ENCODE measurements at places on chromosomes 1 and 21.
A peak's percentile ranks its signal among the peaks of the same experiment; 100 is the strongest.

- DNase-seq: no peak
These were observed 1.1 kb upstream of the ABCD3 start for GRCh38 chr1:94416901-94417727.

- peak; percentile 12 for DNase-seq
These were observed 14.1 kb upstream of the DEGS1 start for GRCh38 chr1:224168859-224169380.

DNA sequence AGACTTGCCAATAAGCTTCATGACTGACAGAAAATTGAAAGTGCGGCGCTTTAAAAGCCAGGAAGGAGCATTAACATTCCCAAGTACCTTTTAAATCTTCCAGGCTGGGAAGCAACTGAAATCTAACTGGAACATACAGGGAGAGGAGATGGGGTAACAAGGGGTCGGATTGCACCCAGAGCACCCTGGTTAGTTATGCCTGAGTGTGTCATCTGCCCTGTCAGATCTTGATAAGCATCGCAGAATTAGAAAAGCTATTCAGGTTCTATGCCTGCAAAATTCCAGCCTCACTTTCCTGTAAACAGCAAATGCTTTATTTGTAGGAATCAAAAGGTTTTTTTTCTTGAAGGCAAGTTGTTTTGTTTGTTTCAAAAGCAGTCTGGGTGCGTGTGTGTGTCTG is 58.5 kb downstream of the SERBP1 start:
- DNase-seq: no peak

DNA sequence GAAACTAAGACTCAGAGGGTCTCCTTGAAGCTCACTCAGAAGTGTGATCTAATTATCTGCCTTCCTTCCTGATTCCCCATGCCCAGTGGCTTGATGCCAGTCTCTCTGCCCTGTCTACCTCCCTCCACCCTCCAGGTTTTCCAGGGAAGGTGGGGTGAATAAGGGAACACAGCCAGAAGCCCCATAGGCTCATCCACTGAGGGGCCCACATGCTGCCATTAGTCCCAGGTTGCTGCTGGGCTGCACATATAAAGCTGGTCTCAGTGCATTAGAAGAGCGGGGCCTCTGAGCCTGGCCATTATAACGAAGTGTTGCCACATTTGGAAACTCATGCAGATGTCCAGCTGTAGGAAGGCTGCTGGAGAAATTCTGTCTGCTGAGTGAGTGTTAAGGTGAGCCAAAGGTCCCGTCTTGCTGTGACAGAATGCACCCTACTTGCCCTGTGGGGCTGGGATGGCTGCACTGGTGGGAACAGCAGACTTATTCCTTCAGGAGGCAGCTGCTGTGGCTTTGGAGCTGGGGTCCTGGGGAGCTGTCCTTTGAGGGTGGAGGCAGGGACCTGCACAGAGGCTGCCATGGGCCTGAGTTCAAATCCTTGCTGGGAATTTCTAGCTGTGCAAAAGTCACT is 2.9 kb downstream of the ADORA1 start:
- no peak for DNase-seq

DNA sequence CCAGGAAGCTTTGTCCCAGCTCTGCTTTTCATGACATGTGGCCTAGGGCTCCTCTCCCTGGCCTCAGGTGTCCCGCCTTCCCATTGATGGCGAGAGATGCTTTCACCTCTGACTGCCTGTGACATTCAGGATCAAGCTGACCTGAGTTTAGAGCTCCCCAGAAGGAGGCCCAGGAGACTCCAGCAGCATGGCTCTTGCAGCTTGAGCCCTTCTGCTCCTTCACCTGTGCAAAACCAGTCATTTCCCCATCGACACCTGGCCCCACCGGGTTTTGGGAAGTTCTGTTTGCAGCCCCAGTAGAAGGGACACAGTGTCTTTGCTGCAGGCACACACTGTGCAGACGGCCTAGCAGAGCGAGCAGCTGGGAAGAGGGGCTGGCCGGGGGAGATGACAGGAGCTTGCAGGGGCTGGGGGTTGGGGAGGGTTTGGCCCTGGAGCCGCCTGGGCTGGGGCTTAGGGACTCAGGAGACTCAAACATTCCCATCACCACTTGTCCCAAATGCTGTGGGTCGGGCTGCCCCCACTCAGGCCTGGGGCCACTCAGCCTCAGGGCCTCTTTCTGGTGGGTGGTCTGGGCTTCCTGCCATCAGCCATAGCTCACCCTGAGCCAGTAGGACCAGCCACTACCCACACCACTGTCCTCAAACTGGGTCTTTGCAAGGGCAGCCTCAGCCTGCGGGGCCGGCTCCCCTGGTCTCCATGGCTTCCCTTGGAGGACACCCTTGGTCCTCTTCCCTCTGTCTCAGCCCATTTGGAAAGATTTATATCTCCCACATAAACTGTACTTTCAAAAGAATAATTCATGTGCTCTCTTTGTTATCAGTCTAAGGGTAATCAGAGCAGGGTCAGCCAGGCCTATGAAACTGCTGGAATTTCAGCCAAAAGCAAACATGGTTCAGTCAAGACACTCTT is 3.8 kb upstream of the EDN2 start:
- DNase-seq: no peak

DNA sequence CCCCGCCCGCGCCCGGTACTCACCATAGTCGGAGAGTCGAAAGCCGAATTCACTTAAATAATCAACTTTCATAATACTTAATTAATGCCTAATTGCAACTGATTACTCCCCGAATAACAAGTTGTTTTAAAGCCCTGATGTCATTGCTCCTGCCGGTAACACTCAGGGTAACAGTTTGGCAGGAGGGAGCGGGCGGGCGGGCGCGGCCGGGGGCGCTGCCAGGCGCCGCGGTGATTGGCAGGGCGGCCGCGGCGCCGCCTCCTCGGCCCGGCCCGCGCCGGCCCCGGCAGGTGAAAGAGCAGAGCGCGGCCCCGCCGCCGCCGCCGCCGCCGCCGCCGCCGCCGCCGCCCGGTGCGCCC is 102.2 kb downstream of the CASZ1 start:
- no peak for DNase-seq

DNA sequence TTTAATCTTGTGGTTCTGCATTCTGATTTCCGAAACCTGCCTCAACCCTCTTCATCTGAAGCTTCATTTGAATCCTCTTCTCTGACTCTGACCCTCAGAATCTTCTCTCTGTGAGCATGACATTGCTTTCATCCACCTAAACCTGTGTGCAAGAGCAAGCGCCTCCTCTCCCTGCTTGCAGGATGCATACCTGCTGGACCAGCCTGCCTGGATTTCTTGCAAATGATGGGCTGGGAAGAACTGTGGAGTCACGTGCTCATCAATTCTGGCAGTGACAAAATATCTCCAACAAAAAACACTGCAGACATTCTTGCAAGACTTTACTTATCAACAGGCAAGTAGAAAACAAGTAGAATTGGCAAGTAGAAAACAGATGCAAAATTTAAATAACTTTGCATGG is 20.8 kb upstream of the SLC35F3 start:
- no peak for DNase-seq

DNA sequence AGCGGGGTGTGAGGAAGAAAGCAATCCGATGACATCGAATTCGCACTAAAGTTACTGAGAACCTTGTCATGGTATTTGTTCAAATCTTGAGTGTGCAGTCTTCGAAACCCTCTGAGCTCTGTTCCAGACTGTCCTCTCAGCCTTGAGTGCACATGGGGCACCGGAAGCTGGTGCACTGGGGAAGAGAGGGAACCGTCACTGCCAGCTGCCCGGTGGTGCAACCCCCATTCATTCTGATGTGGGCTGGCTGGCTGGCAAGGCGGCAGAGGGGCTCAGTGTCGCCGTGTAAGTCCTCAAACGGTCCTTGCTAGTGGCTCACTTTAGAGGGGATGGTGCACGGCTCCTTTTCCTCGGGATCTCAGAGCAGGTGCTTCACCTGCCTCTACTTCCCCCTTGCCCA is 137.4 kb downstream of the KIF26B start:
- DNase-seq: no peak

DNA sequence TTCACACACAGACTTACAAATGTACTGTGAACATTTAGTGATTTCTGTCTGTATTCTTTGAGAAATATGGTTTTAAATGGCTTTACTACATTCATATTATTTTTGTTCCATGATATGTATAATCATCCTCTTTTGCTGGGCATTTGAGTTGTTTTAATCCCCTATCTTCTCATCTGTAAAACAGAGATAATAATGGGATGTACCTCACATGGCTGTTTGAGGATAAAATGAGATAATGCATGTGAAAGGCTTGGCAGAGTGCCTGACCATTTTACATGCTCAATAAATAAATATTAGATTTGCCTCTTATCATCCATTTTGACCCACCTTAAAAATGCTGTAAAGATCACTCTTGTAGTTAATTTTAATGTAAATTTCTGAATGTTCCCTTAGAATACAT is 197.2 kb downstream of the C1orf94 start:
- no peak for DNase-seq

DNA sequence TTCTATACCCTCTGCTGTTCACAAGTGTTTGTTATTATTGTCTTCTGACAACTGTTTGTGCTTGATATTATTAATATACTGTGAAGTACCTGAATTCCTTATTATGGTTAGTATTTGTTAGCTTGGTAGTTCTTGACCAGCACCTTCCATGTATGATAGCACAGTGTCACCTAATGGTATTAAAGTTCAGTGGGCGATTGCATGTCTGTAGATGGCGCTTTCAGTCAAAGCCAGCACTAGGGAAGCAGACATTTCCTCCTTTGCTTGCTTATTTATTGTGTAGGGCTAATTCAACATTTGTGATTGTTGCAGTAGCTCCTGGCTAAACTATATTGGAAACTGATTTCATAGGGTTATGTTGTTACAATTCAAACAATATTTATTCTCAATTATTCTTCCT is 218.0 kb downstream of the ZP4 start:
- DNase-seq: no peak

GRCh38 chr21:31558189-31558961 is 101.1 kb upstream of the SOD1 start:
- DNase-seq: no peak

DNA sequence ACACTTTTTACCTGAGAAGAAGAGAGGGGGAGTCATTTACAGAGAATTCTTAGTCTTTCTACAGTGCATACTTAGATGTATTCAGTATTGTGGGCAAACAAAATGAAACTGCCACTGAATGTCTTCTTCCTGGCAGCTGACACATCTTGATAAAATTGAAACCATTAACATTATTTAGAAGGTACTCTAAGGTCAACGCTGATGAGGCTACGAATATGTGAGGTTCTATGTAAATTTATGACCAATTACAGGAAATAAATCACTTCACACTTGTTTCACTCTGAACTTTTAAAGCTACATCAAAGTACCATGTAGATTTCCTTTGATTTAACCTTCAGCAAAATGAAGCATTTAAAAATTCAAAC is 51.3 kb upstream of the GFI1 start:
- no peak for DNase-seq

DNA sequence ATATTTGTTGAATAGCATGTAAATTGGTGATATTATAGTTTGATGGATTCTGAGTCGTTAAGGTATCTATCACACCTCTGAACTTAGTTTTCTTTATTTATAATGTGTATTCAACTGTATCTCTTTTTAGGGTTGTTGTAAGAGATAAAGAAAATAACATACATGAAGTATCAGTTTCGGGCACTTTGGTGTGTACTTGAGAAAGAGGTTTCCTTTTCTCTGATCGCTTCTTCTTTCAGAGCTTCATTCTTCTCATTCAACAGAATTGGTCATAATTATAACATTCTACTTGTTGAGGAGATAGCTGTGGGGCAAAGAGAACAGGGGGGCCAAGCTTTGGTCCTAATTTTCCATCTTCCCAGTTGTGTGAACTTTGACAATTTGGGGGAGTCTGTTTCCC is 508.0 kb downstream of the PLPP3 start:
- DNase-seq: no peak

GRCh38 chr21:45724994-45725843 is 81.7 kb downstream of the PCBP3 start:
- DNase-seq: no peak

All from GOT3 (cell line).